ENCODE measurements at places on chromosomes 5 and 9.

- DNase-seq = no peak
- H3K4me1 ChIP-seq = no peaks in the 10 kb centered on the region
- no peak overlapping the region for H3K4me3 ChIP-seq
Observed at GRCh38 chr5:103218164-103218563, 40.4 kb upstream of the MACIR start.

GRCh38 chr5:31361234-31361633 is 167.7 kb downstream of the CDH6 start:
- no peak overlapping the region for H3K4me3 ChIP-seq
- H3K27ac ChIP-seq = no peak overlapping the region
- H3K27me3 ChIP-seq = no peaks in the 10 kb centered on the region
- no peaks in the 10 kb centered on the region for H3K36me3 ChIP-seq
- no peak for DNase-seq

DNA sequence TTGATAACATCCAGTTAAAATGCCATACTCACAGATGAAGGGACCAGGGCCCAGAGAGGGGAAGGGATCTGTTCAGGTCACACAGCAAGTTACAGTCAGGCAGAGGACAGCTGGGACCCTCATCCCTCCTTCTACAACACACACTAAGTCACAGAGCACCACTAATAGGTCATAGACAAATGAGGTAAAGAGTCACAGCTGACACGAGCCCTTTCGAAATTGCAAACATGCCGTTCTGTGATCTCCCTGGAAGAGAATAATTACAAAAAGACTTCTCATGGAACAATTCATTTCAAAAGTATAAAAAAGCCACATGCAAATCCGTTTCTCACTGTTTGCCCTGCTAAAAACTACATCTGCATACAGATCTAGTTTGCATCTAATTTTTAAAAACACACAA is 15.5 kb downstream of the IGFBPL1 start:
- no peaks in the 10 kb centered on the region for H3K27me3 ChIP-seq
- no peak overlapping the region for H3K4me3 ChIP-seq
- no peak for DNase-seq
- no peak overlapping the region for H3K27ac ChIP-seq
- H3K4me1 ChIP-seq = no peaks in the 10 kb centered on the region

GRCh38 chr9:134619983-134620661 is 21.5 kb upstream of the COL5A1 start:
- no peak for DNase-seq
- H3K27ac ChIP-seq = no peak overlapping the region
- no peak overlapping the region for H3K4me3 ChIP-seq

GRCh38 chr9:127589955-127590370 is 22.1 kb upstream of the STXBP1 start:
- no peaks in the 10 kb centered on the region for H3K4me1 ChIP-seq
- H3K27ac ChIP-seq = no peak overlapping the region
- no peak overlapping the region for H3K4me3 ChIP-seq
- no peak for DNase-seq
- H3K27me3 ChIP-seq = peaks cover 2% of the 10 kb centered on the region
